ENCODE measurements at places on chromosomes 16 and 17. TPM values are rescaled to one million over a fixed set of nuclear protein-coding genes. Genes with fewer than 3 reads are reported as not detected.

The PRAC2 gene
- not detected for polyA plus RNA-seq

The MRM1 gene
- 3.3 TPM for polyA plus RNA-seq

The KRTAP3-1 gene
- not detected for polyA plus RNA-seq

The PERCC1 gene
- not detected for polyA plus RNA-seq

The FOXO3B gene
- polyA plus RNA-seq = 0.70 TPM

The RSAD1 gene
- 25.9 TPM for polyA plus RNA-seq

The CPD gene
- polyA plus RNA-seq = 6.9 TPM

The TEX19 gene
- polyA plus RNA-seq = not detected

The CHST5 gene
- polyA plus RNA-seq = not detected

The ZNF423 gene
- 15.4 TPM for polyA plus RNA-seq

The IRX6 gene
- 0.51 TPM for polyA plus RNA-seq

The ASB16 gene
- polyA plus RNA-seq = 0.92 TPM

The COL1A1 gene
- polyA plus RNA-seq = 106 TPM

The TP53TG3B gene
- polyA plus RNA-seq = not detected

The RPRML gene
- 0.24 TPM for polyA plus RNA-seq

The PIRT gene
- polyA plus RNA-seq = not detected

The KRT31 gene
- polyA plus RNA-seq = not detected

The CIITA gene
- 2.9 TPM for polyA plus RNA-seq

The NEURL4 gene
- 17.9 TPM for polyA plus RNA-seq

The C16orf89 gene
- polyA plus RNA-seq = 19.9 TPM

The GALR2 gene
- polyA plus RNA-seq = 0.25 TPM

The ALKBH5 gene
- 50.7 TPM for polyA plus RNA-seq

The CES5A gene
- not detected for polyA plus RNA-seq

The SPNS2 gene
- polyA plus RNA-seq = 32.8 TPM

The NACA2 gene
- polyA plus RNA-seq = not detected

The CDRT15 gene
- polyA plus RNA-seq = not detected

The KRTAP4-1 gene
- not detected for polyA plus RNA-seq

The ADAT1 gene
- 7.5 TPM for polyA plus RNA-seq

The HOXB13 gene
- polyA plus RNA-seq = not detected

The FAM117A gene
- 7.7 TPM for polyA plus RNA-seq
